ENCODE measurements at places on chromosomes 1 and 21.

DNA sequence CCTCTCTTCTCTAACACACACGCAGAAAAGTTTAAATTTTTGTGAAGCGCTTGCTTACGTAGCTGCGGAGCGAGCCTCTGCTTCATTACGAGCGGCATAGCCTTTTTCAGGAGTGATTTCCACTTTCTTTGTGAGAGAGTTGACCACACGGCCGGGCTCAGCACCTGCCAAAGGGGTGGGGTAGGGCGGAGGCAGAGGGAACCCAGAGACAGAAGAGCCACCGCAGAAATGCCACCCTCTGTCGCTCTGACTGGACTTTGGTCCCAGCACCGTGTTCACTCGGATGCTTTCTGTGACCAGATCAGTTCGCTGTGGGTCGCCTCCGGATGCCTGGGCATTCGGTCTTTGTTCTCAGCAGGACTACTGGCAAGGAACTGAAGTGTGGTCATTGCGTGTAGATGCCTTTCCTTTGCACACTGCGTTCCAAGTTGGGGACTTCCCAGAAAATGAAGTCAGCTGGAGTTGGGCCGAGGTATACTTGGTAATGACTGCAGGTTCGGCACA, 883 bp downstream of the CHODL start:
- H3K27me3 ChIP-seq = peaks cover 59% of the 10 kb centered on the region
- no peak overlapping the region for H3K27ac ChIP-seq
- no peak for DNase-seq

- no peak for DNase-seq
- H3K36me3 ChIP-seq = peaks cover 26% of the 10 kb centered on the region
- peaks cover 11% of the 10 kb centered on the region for H3K4me1 ChIP-seq
- H3K4me3 ChIP-seq = no peak overlapping the region
Measured at GRCh38 chr1:16203550-16203949, 8.9 kb downstream of the ARHGEF19 start.

GRCh38 chr21:44919913-44920693, 596 bp downstream of the ITGB2 start:
- 0 out of 2 replicates have a peak, but pooled peaks cover 4% of the 10 kb centered on the region for H3K4me1 ChIP-seq
- no peak overlapping the region for H3K4me3 ChIP-seq
- no peak overlapping the region for H3K27ac ChIP-seq
- no peaks in the 10 kb centered on the region for H3K27me3 ChIP-seq
- DNase-seq = no peak

GRCh38 chr1:198929961-198930599, 291.2 kb downstream of the PTPRC start:
- no peaks in the 10 kb centered on the region for H3K36me3 ChIP-seq
- DNase-seq = no peak
- H3K4me3 ChIP-seq = no peak overlapping the region
- peaks cover 19% of the 10 kb centered on the region for H3K4me1 ChIP-seq
